ENCODE measurements at places on chromosomes 1 and 21.

GRCh38 chr1:22284236-22284635, 141.3 kb upstream of the WNT4 start:
- no peak for ATAC-seq

GRCh38 chr1:241079459-241079858, 277.5 kb downstream of the RGS7 start:
- ATAC-seq: no peak

DNA sequence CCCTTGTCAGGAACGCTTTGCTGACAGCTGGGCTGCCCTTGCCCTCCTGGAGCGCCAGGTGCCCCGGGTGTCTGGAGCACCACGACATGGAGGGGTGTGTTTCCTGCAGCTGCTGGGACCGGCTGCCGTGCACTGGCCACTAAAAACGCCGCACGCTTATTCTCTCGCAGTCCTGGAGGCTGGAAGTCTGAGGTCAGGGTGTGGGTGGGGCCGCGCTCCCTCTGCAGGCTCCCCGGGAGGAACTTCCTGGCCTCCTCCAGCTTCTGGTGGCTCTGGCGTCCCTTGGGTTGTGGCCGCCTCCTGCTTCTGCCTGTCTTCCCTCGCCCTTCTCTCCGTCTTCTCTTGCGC, 28.0 kb upstream of the PLCH2 start:
- ATAC-seq: no peak

- no peak for ATAC-seq
Measured at GRCh38 chr1:1402072-1402900, 3.2 kb upstream of the CCNL2 start.

GRCh38 chr1:178238722-178239510, 145.0 kb downstream of the RASAL2 start:
- no peak for ATAC-seq

DNA sequence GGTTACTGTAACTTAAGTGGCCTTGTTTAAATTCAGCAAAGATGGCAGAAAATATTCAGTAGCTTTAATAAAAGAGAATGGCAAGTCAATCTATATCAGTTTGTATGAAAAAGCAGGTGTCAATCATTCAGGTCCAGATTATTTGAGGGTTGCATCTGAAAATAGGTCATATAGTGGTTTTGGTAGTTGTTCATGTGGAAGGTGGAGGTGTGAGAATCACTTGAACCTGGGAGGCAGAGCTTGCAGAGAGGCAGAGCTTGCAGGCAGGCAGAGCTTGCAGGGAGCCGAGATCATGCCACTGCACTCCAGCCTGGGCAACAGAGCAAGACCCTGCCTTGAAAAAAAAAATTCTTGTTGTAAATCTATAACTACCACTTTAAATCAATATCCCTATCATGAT, 88.6 kb downstream of the ZSWIM5 start:
- ATAC-seq: no peak

- ATAC-seq: no peak
Measured at GRCh38 chr1:159877695-159878444, 15.4 kb upstream of the VSIG8 start.

GRCh38 chr21:33230545-33231324, 997 bp downstream of the IFNAR2 start:
- peak; percentile 3 for ATAC-seq

- ATAC-seq: peak; percentile 65
Measured at GRCh38 chr1:983798-984475, 2.0 kb upstream of the PERM1 start.

DNA sequence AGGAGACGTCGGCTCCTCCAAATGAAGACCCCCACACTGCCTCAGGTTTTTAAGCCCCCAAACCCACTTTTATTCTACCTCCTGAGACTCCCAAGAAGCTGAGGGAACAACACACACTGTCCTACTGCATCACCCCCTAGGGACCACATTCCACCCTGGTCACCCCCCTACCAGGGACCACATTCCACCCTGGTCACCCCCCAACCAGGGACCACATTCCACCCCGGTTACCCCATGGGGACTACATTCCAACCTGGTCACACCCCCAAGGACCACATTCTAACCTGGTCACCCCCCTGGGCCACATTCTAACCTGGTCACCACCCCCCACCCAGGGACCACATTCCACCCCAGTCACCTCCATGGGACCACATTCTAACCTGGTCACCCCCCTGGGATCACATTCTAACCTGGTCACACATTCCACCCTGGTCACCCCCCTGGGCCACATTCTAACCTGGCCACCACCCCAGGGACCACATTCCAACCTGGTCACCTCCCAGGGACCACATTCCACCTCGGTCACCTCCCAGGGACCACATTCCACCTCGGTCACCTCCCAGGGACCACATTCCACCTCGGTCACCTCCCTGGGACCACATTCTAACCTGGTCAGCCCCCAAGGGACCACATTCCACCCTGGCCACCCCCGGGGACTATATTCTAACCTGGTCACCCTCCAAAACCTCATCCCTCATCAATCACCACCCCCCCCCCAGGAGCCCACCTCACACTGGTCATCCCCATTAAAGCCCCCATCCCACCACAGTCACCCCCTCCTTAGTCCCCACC, 587.6 kb downstream of the NPHP4 start:
- no peak for ATAC-seq

DNA sequence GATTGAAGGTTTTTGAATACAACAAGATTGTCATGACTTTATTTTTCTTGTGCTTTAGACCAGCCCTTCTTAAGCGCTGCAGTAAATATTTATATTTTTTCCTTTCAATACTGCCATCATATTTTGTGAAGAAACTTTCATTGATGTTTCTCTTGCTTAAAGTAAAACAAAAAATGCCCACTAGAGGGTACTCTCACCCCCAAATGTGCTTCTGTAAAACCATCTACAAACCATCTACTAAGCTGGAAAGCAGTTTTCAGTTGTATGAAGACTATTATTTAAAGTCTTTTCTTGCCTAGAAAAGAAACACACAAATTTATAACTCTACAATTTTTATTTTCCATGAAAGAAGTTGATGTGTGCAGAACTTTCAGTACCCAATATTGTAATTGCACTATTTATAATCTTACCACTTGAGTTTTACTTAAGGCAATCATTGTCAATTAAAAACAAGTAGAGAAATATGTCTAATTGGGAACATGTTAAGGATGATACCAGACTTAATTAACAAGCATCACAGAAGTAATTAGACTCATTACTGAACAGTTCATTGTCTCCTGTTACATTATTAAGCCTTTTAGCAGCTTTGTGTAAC, 10.7 kb downstream of the LEPR start:
- no peak for ATAC-seq

DNA sequence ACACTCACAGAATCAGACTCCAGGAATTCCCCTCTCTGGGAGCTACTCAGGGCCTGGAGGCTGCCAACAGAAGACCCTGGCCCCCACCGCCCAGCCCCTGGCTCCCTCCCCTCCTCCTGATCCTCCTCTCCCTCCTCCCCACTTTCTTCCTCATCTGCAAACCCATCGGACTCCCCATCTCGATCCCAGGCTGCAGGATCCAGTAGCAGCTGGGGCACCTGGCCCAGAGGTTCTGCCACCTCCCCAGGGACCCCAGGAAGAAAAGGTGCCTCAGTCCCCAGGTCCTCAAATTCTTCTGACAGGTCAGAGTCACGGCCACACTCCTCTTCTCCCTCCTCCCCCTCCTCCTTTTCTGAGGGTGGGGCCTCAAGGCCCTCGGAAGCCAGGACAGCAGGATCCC, 7.4 kb downstream of the NES start:
- no peak for ATAC-seq

DNA sequence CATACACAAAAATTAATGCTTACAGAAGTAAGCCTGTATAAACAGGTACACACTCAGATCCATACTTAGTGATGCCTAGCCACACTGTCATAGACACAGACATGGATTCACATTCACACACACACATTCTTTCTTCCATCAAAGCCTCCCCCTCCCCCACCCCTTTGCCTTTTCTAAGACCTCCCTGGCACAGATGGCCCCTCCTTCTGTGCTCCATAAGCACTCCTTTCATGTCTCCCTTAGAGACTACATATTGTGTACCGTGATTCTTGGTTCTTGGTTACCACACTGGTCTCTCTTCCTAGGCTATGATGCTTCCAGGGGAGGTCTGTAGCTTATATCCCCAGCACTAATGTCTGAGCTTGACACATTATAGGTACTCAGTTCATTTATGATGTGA, 2.0 kb upstream of the NHLH2 start:
- ATAC-seq: no peak

DNA sequence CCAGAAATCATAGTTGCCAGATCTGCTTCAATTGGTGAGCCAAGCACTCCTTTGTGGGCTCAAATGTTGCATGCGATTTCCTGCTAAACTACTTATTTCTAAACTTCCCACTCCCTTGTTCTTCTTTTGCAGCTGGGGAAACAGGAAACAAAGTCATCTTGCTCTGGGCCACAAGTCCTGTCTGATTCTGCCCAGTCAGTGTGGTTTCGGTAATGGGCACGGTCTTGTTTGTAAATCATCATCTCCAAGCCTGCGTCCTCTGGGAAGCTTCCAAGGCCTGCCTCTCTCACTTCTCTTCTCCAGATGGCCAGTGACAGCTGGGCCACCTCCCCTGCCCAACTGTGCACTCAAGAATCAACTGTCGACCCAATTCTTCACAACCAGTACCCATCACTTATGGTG, 4.4 kb downstream of the S100A8 start:
- ATAC-seq: no peak

DNA sequence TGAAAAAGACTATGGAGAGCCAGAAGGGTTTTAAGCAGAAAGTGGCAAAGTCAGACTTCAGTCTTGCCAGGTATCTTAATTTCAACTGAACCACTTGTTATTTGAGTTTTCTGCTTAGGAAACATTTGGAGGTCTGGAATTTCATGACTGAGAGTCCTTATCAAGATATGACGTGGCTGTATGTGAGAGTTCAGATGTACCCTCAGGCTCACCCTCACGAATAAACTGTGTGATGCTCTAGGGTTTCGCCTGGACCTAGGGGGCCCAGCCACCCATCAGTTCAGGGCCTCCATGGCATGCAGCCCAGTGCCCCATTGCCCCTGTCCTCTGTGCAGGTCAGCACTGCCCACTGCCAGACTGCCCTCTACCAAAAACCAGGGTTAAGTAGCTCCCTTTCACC, 30.6 kb upstream of the TADA1 start:
- no peak for ATAC-seq

GRCh38 chr1:234681990-234682389, 72.0 kb upstream of the IRF2BP2 start:
- ATAC-seq: no peak

All from activated CD4-positive, CD25-positive, alpha-beta regulatory T cell treated with anti-CD3 and anti-CD28 coated beads, Interleukin-2, amount 50 U/mL, for 24 hours (primary cell).